Heart right ventricle (tissue), 16 donors: ENCODE measurements at places on chromosomes 11 and 22. TPM values are rescaled to one million over a fixed set of nuclear protein-coding genes. Genes with fewer than 3 reads are reported as not detected.
A peak's percentile ranks its signal among the peaks of the same experiment; 100 is the strongest.

DNA sequence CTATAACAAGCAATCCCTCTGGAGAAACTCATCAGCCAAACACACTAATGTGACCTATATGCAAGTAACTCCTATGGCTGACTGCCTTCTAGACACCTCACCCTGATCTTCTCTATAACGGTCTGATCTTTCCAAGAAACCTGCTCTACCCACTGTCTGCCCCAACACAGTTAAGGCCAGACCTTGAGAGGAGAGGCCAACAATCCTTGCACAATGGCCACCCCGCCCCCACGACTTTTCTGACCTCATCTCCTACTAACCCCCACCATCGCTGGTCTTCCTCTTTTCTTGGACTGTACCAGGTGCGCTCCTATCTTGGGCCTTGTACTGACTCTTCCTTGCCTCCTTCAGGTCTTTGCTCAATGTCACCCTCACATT, 12.5 kb downstream of the HIRA start:
- DNase-seq, result no peak
- H3K27me3 ChIP-seq, result no peaks in the 10 kb centered on the region
- no peak overlapping the region for H3K4me3 ChIP-seq
- no peak overlapping the region for H3K27ac ChIP-seq
- peaks cover 8% of the 10 kb centered on the region for H3K4me1 ChIP-seq
- H3K36me3 ChIP-seq, result no peaks in the 10 kb centered on the region

- no peak for DNase-seq
- H3K27ac ChIP-seq, result no peak overlapping the region
- H3K4me3 ChIP-seq, result no peak overlapping the region
- peaks cover 30% of the 10 kb centered on the region for H3K27me3 ChIP-seq
- no peaks in the 10 kb centered on the region for H3K4me1 ChIP-seq
- no peaks in the 10 kb centered on the region for H3K36me3 ChIP-seq
These were observed 265.8 kb downstream of the BUD13 start for GRCh38 chr11:116507016-116507415.

DNA sequence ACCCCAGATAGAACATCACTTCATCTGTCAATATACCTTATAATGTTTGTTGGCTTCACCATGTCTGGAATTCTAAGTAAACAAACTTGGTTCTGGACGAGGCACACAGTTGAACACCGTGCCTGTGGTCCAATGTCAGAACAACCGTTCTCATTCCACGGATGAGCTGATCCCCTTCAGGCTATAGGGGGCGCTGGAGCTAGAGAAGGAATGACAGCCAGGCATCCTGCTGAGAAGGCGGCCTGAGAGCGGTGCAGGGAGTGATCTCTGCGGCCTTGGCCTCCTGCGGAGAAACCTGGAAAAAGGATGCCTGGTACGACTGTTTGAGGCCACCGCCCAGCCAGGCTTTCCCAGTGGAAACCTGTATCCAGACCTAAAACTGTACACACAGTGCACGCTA, 48.7 kb downstream of the FDX1 start:
- H3K4me1 ChIP-seq, result no peaks in the 10 kb centered on the region
- H3K4me3 ChIP-seq, result no peak overlapping the region
- no peaks in the 10 kb centered on the region for H3K27me3 ChIP-seq
- no peak for DNase-seq
- no peak overlapping the region for H3K27ac ChIP-seq

DNA sequence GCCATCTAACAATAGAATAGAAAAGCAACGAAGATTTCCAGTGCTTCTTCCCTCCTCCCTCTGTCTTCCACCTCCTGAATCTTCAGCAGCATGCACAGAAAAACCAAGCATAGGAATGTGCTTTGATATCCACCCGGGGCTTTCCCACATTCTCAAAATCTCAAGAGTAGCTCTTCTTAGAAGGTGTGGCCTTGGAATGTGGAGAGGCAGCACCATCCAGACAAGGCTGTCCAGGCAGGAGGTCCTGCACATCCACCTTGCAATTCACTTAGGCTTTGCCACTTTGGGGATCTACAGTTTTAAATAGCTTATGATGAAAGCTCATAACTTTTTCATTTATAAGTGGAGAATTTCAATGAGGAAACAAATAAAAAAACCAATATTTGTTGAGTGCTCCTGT, 72.9 kb downstream of the KIRREL3 start:
- peaks cover 6% of the 10 kb centered on the region for H3K27me3 ChIP-seq
- no peaks in the 10 kb centered on the region for H3K4me1 ChIP-seq
- H3K36me3 ChIP-seq, result no peaks in the 10 kb centered on the region

DNA sequence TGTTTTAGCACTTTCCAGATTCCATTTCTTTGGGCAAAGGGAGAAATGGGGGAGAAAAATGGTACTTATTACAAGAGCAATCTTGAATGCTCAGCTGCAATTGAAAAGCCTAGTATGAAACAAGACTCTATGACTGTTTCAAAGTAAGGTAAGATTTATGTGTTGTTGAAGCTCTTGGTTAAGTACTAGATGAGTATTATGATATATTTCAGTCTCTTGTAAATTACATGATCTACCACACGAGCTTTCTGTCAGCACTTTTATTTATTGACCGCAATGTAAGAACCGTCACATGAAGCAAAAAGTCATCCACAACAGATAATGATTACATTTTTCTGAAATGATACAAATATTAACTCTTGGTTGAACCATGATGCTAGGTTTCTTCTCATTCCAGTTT, 906.7 kb upstream of the CHORDC1 start:
- no peak for DNase-seq
- H3K36me3 ChIP-seq, result no peaks in the 10 kb centered on the region
- no peak overlapping the region for H3K4me3 ChIP-seq
- H3K27ac ChIP-seq, result no peak overlapping the region

GRCh38 chr11:95877291-95877690, 46.6 kb downstream of the MTMR2 start:
- H3K4me3 ChIP-seq, result no peak overlapping the region
- H3K27ac ChIP-seq, result no peak overlapping the region
- no peaks in the 10 kb centered on the region for H3K36me3 ChIP-seq
- no peaks in the 10 kb centered on the region for H3K4me1 ChIP-seq
- DNase-seq, result no peak

- DNase-seq, result no peak
- H3K27ac ChIP-seq, result no peak overlapping the region
- H3K4me1 ChIP-seq, result peaks cover 41% of the 10 kb centered on the region
- no peak overlapping the region for H3K4me3 ChIP-seq
- peaks cover 8% of the 10 kb centered on the region for H3K36me3 ChIP-seq
- no peaks in the 10 kb centered on the region for H3K27me3 ChIP-seq
These were observed 18.1 kb downstream of the DUSP8 start for GRCh38 chr11:1553808-1554594.

DNA sequence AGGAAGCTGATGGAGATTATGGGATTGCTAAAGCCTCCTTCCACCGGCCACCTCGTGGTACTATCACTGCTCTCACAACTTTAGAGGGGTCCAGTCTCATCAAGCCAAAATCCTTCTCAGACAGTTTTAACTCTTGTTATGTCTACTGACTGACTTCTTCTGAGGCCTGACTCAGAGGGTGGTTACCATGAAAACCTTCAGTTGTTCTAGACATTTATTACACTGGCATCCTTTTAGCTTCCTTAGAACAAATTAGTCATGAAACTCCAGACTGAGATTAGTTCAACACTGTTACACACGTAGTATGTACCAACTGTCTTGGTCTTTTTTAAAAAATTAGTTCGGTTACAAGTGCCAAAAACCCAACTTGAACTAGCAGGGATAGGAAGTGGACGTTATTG, 7.5 kb downstream of the DIXDC1 start:
- H3K36me3 ChIP-seq, result no peaks in the 10 kb centered on the region
- H3K27me3 ChIP-seq, result no peaks in the 10 kb centered on the region
- DNase-seq, result no peak
- H3K27ac ChIP-seq, result peak overlapping the region; percentile 71

GRCh38 chr11:46912526-46913150, 5.7 kb downstream of the LRP4 start:
- no peaks in the 10 kb centered on the region for H3K36me3 ChIP-seq
- peaks cover 3% of the 10 kb centered on the region for H3K27me3 ChIP-seq
- H3K4me3 ChIP-seq, result no peak overlapping the region
- H3K27ac ChIP-seq, result no peak overlapping the region
- DNase-seq, result no peak

DNA sequence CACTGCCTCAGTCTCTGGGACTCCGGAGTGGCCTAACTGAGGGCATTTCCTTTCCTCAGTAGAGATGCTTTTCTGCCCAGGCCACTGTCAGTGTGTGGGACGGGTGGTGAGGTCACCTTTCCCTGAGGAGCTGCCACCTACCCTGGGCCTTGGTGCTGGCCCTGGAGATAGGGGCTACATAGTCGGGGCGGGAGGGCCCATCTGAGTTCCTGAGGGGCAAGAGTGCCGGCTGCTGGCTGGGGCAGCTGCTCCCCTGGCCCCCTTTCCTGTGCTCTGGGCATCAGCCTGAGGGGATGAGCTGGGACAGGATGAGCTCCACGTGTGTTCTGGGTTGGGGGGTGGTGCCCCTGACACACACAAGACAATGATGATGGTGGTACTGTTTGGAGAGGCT, 5.4 kb downstream of the KCNC1 start:
- no peaks in the 10 kb centered on the region for H3K36me3 ChIP-seq
- H3K4me3 ChIP-seq, result no peak overlapping the region
- peaks cover 18% of the 10 kb centered on the region for H3K27me3 ChIP-seq
- peaks cover 4% of the 10 kb centered on the region for H3K4me1 ChIP-seq

- no peak overlapping the region for H3K27ac ChIP-seq
- no peaks in the 10 kb centered on the region for H3K36me3 ChIP-seq
- no peak for DNase-seq
- no peaks in the 10 kb centered on the region for H3K27me3 ChIP-seq
These were observed 14.2 kb downstream of the GAS2 start for GRCh38 chr11:22680628-22681027.

GRCh38 chr22:19604711-19605268, 80.6 kb upstream of the CLDN5 start:
- H3K4me3 ChIP-seq, result no peak overlapping the region
- no peaks in the 10 kb centered on the region for H3K36me3 ChIP-seq
- H3K27me3 ChIP-seq, result peaks cover 25% of the 10 kb centered on the region
- H3K4me1 ChIP-seq, result peaks cover 22% of the 10 kb centered on the region
- no peak for DNase-seq
- H3K27ac ChIP-seq, result no peak overlapping the region

GRCh38 chr11:35419830-35420333, 524 bp upstream of the SLC1A2 start:
- H3K4me3 ChIP-seq, result peak overlapping the region; percentile 63
- H3K4me1 ChIP-seq, result peaks cover 27% of the 10 kb centered on the region
- DNase-seq, result peak; percentile 27
- H3K27ac ChIP-seq, result no peak overlapping the region
- peaks cover 71% of the 10 kb centered on the region for H3K27me3 ChIP-seq

- no peaks in the 10 kb centered on the region for H3K36me3 ChIP-seq
- H3K4me3 ChIP-seq, result no peak overlapping the region
- H3K27ac ChIP-seq, result no peak overlapping the region
- no peaks in the 10 kb centered on the region for H3K4me1 ChIP-seq
- DNase-seq, result no peak
- H3K27me3 ChIP-seq, result no peaks in the 10 kb centered on the region
These were observed 58.4 kb upstream of the RCN1 start for GRCh38 chr11:32032478-32032877.

DNA sequence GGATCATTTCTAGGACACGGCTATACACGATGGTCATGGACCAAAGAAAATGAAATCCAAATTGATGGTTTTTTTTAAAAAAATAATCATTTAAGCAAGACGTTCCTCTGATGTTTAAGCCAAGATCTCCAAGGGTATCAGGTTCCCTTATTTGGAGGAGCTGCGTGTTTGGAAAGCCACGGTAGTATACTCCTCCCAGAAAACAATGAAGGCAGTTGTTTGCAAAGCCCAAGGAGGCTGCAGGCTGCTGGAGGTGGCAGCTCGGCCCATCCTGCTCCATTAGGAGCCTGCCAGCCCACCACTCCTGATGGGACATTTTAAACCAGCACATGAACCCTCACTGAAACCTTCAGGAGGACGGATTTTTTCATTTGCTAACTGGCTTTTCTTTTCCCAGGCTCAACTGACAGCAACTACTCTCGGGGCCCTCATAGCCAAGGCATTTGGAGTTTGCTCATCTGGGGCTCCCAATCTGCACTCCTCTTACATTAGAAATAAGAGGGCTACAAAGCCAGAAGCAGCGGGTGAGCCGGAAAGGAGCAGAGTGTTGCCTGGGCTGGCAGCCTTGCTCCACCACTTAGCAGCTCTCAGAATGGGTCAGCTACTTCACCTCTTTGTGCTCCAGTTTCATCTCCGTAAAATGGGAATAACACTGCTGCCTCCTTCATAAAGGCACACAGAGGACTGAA, 58.4 kb downstream of the ABTB2 start:
- DNase-seq, result no peak
- H3K4me1 ChIP-seq, result peaks cover 13% of the 10 kb centered on the region
- H3K4me3 ChIP-seq, result no peak overlapping the region
- no peaks in the 10 kb centered on the region for H3K27me3 ChIP-seq

DNA sequence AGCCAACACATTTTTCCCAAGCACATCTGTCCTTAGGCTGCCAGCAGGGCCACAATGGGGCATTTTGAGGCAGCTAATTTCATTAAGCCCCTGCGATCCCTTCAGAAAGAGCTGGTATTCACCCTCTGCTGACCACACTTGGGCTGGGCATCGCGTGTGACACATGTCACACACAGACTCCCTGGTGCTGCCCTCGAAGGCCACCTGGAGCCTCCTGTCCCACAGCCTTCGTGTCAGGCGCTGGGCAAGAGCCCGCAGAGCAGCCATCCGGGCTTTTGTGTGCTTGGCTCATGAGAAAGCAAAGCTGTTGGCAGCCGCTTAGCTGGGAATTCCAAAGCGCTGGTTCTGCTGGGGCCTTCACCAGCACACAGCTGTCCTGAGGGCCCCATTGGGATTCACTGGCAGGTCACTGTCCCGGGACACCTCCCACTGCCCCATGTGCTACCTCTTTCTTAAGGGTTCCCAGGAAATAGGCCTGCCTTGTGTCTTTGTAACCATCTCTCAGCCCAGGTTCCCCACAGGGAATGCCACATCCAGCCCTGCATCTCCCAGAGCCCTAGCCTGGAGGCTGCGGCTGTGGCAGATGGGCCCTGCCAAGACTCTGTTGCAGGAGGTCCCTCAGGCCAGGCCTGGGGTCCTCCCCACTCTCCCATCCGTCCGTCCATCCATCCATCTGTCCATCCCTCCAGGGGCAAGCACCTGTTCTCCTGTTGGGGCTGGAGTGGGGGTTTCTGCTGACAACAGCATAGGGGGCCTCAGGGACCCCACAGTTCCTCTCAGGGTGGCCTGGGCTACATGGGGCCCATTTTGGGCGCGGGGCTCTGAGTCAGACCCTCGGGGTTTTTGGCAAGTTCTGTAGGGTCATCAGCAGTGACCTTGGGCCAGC, 4.9 kb downstream of the CLDN5 start:
- H3K27me3 ChIP-seq, result peaks cover 18% of the 10 kb centered on the region
- H3K27ac ChIP-seq, result no peak overlapping the region
- no peak for DNase-seq
- H3K4me1 ChIP-seq, result peaks cover 14% of the 10 kb centered on the region

Gene RIBC2
- not detected for total RNA-seq

Gene KRTAP5-9
- total RNA-seq, result not detected

Gene TYMP
- 24.1 TPM for total RNA-seq

Gene CHST1
- 2.2 TPM for total RNA-seq

Gene MMP11
- total RNA-seq, result 3.5 TPM

Gene MAJIN
- total RNA-seq, result not detected

Gene OR10D3
- not detected for total RNA-seq

Gene MRGPRE
- 2.5 TPM for total RNA-seq

Gene ELF5
- total RNA-seq, result not detected

Gene TIRAP
- 8.9 TPM for total RNA-seq

Gene CCDC116
- total RNA-seq, result 0.11 TPM

Gene MS4A4E
- not detected for total RNA-seq

Gene ACTN3
- total RNA-seq, result not detected

Gene PACSIN3
- 256 TPM for total RNA-seq

Gene CSF2RB
- 4.7 TPM for total RNA-seq

Gene CCDC157
- total RNA-seq, result 0.39 TPM

Gene PHF21B
- total RNA-seq, result 0.64 TPM

Gene TMEM25
- total RNA-seq, result 15.0 TPM
